Activated CD4-positive, alpha-beta memory T cell treated with anti-CD3 and anti-CD28 coated beads, Interleukin-2, amount 10 ng/mL, durations not matched to agents 7 days and 5 days (primary cell): ENCODE measurements at places on chromosomes 4 and X.

- DNase-seq = no peak
Observed at GRCh38 chr4:92646826-92647225, 343.1 kb downstream of the GRID2 start.

DNA sequence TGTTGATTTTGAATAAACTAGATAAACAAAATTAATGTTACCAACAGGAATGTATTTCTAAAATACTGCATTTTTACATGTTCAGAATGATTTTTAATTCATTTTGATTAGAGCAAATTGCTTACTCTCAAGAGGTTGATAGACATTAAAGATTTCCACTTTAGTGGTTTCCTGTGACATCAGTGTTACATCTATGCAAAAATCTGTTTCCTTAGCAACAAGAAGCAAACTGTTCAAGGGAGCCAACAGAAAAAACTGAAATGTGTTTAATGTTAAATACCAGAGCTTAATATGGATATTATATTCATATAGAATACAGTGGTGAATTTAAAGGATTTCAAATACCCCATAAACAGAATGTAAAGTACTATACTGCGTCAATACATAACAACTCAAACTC is 277.8 kb downstream of the GABRG1 start:
- no peak for DNase-seq

DNA sequence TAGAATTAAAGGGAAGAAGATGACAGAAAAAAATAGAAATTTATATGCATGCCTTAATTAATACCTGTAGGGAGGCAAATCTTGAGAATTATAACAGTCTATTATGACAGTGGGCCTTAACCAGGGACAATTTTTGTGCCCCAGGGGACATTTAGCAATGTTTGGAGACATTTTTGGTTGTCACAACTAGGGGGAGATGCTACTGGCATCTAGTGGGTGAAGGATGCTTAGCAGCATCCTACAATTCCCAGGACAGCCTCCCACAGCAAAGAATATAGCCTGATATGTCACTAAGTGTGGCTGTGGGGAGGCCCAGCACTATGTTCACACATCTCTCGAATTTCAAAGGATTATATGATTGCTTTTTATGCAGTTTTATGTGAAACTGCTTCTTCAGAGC is 10.5 kb downstream of the GPR82 start:
- no peak for DNase-seq

DNA sequence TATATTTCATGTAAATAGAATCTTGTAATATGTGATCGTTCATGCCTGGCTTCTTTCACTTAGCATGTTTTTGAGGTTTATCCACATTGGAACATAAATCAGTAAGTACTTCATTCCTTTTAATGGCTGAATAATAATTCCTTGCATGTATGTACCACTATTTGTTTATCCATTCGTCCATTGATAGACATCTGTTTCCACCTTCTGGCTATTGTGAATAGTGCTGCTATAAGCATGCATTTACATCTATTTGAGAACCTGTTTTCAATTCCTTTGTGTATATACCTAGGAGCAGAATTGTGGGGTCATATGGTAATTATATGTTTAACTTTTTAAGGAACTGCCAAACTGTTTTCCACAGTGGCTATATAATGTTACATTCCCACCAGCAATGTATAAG is 356.7 kb upstream of the DIPK2B start:
- no peak for DNase-seq

- DNase-seq = peak; percentile 76
Observed at GRCh38 chr4:153084980-153085630, 119.1 kb upstream of the TRIM2 start.

- DNase-seq = no peak
Observed at GRCh38 chr4:151219948-151220347, 57.0 kb upstream of the PRSS48 start.

DNA sequence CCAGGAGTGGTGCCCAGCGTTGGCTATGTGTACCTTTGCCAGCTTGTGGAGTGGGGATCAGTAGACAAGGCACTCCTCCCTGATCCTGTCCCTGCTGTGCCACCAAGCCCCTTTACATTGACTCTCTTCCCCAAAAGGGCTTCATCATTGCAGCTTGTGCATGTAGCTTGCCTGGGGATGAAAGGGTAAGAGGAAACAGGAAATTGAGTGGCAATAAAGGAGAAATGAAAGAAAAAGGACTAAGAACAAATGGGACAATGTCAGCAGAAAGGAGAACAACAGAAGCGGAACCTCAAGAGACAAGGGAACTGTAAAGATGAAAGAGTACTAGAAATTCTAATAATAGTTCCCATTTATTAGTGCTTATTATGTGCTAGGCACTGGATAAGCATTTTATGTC is 8.7 kb upstream of the IL13RA1 start:
- no peak for DNase-seq

GRCh38 chrX:47144626-47145394 is at the start of the genes NDUFB11 and RBM10:
Gene NDUFB11, minus strand, starts transcription at chrX:47144702. Its CDS starts 23 bp downstream, at chrX:47144679.
Gene RBM10, plus strand, starts transcription at chrX:47145221. Its CDS starts 2,261 bp downstream, at chrX:47147482.
- peak; percentile 92 for DNase-seq

DNA sequence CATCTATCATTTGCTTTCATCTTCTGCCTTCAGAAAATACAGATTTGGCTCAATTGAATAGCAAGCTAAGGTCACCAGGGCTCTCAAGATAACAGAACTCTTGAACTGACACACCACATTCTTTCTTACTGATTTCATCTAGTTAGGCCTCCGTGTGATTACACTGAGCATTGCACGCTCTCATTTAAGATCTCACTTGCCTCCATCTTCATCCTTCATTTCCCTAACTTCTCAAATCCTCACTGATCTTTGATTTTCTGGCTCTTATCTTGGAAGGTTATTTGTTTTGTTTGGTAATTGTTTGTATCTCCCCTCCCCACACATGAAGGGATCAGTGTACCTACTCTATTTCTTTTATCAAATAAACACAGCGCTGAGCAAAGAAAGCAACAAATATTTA is 47.7 kb downstream of the MANBA start:
- no peak for DNase-seq

DNA sequence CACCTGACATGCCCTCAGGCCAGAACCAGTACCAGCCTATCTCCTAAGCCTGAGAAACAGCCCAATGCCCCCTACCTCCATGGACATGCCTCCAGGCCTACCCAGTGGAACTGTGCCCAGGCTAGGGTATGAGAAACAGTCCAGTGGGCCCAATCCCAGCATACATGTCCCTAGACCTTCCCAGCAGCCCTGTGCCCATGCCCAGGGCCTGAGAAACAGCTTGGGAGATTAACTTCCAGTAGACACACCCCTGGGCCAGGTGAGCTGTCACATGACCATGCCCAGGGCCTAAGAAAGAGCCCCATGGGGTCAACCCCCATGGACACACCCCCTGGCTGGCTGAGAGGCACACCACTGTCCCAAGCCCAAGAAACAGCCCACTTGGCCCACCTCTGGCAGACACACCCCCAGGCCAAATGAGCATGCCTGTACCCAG is 78.8 kb downstream of the CBR4 start:
- no peak for DNase-seq

DNA sequence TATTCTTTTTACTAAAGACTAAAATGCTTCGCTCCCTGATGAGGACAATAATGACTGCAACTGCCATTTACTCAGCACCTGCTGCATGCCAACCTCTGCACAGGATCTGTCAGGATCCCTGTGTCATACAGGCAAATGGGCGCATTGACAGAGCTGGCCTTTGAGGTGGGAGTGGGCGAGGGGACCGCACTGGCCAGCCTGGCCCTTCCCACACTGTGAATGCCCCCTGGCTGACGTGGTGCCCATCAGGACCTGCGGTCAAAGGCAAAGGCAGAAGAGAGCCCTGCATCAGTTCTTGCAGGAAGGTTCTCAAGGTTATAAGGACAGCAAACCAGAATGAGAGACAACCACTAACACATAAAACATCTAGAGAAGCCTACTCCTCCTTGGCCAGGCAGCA is 67.9 kb downstream of the HAUS3 start:
- DNase-seq = no peak

DNA sequence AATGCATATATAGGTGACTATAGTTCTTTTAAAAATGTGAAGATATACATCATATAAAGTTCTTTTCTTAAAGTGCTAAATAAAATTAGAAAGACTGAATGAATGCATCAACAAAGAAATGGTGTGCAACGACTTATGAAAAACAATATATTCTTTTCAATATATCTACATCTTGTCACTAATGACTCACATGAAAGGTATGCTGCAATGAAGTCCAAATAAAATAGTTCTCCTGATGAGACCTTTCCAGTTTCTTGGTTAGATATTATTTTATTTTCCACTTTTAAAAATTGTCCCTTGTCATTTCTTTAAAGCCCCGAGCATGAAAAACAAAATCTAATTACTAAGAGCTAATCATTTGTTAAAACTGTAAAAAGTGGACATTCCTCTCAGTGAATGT is 462.1 kb downstream of the PCDH11X start:
- no peak for DNase-seq

DNA sequence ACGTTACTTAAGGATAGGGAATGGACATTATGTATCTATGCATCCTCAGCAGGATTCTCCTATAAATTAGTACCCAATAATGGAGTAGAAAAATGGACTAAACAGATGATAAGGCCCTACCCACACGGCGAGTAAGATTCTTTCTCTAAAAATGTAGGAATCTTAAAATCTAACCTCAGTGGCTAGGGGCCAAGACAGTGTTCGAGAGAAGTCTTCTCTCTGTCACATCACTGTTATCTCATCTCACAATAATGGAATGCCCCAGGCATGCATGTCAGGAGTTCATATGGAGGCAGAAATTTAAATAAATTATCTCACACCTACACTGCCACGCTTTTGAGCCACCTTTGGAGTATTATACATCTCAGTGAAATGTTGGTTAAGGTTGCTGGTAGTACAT is 132.9 kb downstream of the LDB2 start:
- no peak for DNase-seq

- no peak for DNase-seq
Observed at GRCh38 chr4:6692806-6693205, 872 bp upstream of the S100P start.

- DNase-seq = no peak
Observed at GRCh38 chrX:108344216-108344615, 94.0 kb downstream of the COL4A6 start.

GRCh38 chrX:97306771-97307470 is 423.2 kb downstream of the RPA4 start:
- no peak for DNase-seq

DNA sequence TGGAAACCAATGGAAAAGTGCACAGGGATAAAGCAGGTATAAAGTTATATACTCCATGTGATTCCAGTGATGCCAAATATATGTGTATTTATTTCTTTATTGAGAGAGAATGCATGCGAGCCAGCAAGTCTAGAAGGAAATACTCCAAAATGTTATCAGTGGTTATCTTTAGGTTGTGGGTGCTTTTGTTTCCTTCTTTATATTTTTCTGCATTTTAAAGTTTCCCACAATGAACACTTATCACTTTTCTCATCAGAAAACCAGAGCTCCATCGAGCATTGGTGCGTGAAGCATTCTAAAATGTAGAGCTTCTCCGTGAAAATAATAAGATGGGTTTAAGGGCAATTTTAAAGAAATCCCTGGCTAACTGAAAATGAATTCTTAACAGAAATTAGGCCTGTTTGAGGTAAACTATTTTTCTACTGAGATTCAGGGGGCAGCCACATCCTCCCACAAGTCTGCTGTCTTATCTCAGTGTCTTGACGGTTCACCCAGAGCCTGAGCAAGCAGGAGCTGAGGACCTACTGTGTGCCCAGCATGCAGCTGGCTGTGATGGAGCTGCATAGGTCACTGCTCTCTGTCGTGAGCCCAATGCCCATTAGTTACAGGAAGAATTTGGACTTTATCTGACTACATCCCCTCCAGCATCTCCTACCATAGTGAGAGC is 18.7 kb upstream of the CD40LG start:
- DNase-seq = peak; percentile 57

DNA sequence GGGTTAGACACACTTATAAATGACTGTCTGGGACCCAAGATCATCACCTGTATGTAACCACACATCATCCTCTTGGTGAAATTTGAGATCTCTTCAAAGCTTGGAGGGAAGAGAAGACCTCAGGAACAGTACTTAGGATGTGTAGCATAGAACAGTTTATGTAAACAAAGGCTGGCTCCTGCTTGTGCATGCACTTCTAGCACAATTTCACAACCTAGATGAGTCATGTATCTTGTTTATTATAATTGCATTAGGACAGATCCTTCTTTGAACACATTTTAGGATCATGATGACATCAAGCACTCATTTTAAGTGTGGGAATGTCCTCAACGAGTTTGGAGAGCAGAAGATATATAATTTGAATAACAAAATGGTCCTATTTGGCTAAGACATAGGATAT is 26.3 kb upstream of the ZMAT1 start:
- DNase-seq = no peak
